ENCODE measurements at places on chromosomes 16 and 17.

- DNase-seq: peak; percentile 64
Measured at GRCh38 chr17:55513885-55514590, 2.8 kb upstream of the SMIM36 start.

DNA sequence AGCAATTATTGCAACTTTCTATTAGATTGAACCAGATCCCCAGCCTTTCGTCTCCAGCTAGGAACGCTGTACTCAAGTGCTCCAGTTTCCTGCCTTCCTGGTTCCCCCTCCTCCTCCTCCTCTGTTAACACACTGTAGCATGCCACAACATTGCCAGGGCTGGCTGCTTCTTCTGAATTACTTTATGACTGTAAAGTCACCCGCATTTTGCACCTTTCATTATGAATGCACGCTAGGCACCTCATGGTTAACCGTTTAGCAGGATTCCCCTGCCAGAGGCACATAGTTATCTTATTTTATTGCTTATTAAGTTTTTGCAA lies 4.5 kb downstream of the ZNF423 start:
- DNase-seq: no peak

- no peak for DNase-seq
Measured at GRCh38 chr17:41511116-41511515, 5.7 kb upstream of the KRT13 start.

- no peak for DNase-seq
Measured at GRCh38 chr17:43114151-43114552, 11.0 kb downstream of the BRCA1 start.

- no peak for DNase-seq
Measured at GRCh38 chr16:86522634-86523033, 12.3 kb downstream of the FOXF1 start.

DNA sequence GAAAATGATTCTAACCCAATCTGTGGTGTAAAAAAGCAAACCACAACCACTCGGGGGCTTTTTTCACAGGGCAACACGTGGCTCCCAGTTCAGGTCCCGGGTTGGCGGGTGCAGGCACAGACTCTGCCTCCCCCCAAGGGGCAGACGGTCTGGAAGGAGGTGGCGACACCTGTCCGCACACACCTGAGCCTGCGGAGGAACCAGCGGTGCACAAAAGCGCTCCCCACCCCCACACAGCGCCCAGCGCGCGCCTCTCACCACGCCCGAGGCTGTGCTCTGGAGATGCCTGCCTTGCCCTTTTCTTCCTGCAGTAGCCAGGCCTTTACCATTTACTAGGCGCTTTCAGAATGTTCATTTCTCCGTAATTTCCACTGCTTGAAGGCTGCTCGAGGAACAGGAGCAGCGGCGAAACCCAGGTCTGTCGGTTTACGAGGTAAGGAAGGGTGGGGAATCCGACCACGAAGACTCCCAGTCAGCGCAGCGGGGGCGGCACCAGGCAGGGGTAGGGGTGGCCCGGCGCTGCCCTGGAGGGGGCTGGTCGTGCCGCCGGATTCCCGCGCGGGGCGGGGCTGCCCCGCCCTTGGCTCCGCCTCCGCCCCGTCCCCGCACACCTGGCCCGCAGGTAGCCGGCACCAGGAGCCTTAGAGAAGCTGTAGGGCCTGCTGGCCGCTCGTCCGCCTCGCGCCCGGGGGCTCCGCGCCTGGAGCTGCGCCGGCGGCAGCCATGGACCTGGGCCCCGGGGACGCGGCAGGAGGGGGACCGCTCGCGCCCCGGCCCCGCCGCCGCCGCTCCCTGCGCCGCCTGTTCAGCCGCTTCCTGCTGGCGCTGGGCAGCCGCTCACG lies at the start of gene USP43:
Gene USP43, plus strand, starts transcription at position 608 of the 842 bp plus-strand sequence. Its CDS starts 116 bp downstream, at position 724.
- peak; percentile 64 for DNase-seq

- no peak for DNase-seq
Measured at GRCh38 chr16:69840975-69841374, 78.8 kb downstream of the WWP2 start.

DNA sequence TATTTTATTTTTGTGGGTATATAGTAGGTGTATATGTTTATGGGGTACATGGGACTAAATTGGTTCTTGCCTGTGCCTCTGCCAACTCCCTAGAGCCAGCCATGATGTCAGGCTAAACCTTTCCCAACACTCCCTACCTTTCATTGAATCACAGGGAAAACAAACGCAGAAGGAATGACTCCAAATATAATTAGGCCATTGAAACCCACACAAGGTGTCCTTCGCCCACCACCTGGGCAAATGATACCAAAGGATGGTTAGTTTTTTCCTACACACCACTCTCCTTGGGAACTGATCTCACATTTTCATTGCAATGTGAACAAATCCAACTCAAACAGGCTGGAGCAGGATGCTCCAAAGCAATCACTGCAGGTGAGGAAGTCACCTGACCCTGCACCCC lies 27.5 kb downstream of the WSB1 start:
- no peak for DNase-seq
